Globus pallidus (tissue), 1 donor: ENCODE measurements at places on chromosomes 7 and 10.

DNA sequence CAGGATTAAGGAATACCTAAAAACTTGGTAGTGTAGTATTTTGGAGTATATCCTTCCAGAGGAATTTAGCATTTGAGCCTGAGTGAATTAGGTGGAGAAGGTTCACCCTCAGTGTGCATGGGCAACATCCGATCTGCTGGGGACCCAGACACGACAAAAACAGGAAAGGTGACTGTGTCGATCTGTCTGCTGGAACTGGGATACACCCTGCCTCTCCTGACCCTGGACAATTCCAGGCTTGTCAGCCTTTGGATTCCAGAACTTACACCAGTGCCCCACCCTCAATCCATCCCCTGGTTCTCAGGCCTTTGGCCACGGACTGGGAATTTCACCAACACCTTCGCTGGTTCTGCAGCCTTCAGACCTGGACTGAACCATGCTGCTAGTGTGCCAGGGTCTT lies 41.9 kb downstream of the PTPRE start:
- DNase-seq: no peak

- DNase-seq: no peak
Measured at GRCh38 chr7:3037259-3037658, 6.4 kb downstream of the CARD11 start.

GRCh38 chr7:73909051-73909941 lies 48.3 kb downstream of the TMEM270 start:
- peak; percentile 47 for DNase-seq

GRCh38 chr10:38072552-38072951 lies 21.6 kb upstream of the ZNF37A start:
- DNase-seq: no peak

GRCh38 chr10:26372513-26373354 lies 65.4 kb upstream of the APBB1IP start:
- peak; percentile 21 for DNase-seq

DNA sequence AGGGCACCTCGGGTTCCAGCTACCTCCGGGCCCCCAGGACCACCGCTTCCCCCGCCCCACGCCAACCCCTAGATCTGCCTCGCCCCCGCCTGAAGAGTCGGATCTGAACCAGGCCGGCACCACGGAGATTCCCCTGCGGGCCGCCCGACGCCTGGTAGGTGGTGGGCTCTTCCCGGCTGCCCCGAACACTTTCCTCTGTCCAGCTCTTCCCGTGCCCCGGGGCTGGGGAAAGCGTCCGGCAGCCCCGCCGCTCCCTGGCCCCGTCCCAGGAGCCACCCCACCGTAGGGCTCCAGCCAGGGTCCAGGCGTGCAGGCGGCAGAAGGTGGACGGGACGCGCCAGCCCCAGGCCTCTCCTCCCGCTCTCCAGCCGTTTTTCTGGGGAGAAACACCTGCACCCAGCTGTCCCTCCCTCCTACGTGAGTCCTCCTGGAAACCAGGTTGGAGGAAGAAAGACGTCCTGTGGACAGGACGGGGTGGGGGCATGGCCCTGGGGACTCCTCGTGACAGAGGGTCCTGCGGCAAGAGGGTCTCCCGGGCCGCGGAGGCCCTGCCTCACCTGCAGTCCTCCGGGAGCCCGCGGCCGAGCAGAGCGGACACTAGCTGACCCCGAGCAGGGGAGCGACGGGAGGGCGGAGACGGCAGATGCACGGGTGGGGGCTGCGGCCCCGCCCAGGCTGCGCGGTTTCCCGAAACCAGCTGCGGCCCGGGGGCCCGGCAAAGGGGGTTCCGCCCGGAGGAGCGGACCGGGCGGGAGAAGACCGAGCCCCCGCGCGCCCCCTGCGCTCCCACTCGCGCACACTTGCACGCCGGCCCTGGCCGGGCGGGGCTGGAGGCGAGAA lies at the start of gene TMEM176B:
TMEM176B (minus strand) TSS at position 624 of the 840 bp plus-strand sequence. CDS start 3,795 bp downstream, outside the sequence.
- DNase-seq: no peak

- no peak for DNase-seq
Measured at GRCh38 chr7:137000621-137001020, 132.2 kb downstream of the CHRM2 start.

GRCh38 chr7:28155019-28155660 lies 25.5 kb downstream of the JAZF1 start:
- peak; percentile 51 for DNase-seq

DNA sequence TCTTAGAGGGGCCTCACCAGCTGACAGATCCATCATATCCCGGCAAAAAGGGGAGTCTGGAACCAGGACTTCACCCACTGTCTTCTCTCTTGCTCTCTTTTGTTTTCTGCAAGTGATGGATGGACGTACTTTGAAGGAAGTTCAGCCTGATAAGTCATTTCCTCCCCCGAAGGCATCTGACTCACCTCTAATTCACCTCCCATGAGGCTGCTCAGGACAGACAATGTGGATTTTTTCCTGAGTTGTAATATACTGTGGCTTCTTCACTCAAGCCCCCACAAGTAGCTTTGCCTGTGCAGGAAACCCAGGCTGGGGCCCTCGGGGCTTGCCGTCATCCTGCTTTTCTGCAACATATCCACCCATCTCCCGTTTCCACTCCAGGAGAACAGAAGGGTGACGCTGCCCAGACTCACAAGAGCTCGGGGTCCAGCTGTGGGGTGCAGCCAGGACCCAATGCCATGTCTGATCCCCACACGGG lies 70.4 kb downstream of the ASB13 start:
- no peak for DNase-seq

DNA sequence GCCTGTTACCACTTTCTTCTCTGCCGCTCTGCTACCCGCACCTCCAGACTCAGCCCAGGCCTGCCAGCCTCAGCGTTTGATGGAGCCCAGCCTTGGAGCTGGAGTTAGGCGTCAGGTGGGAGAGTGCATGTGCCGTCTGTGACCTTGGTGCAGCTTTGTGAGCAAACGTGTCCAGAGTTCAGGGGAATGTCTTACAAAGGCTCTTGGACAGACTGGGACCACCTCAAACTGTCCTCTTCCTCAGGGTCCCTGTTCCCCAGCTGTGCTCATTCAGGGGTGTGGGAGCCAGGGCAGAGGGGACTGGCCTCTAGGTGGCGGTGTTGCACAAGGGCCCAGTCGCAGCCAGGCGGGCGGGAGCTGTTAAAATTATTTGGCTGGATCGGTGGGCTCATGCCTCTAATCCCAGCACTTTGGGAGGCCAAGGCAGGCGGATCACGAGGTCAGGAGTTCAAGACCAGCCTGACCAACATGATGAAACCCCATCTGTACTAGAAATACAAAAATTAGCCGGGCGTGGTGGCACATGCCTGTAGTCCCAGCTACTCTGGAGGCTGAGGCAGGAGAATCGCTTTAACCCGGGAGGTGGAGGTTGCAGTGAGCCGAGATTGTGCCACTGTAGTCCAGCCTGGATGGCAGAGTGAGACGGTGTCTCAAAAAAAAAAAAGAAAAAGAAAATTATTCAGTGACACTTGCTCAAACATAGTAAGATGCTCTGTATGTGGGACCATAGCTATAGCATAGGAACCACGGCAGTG lies 89.2 kb downstream of the ADCY1 start:
- DNase-seq: peak; percentile 19

- no peak for DNase-seq
Measured at GRCh38 chr10:107485019-107485418, 320.5 kb upstream of the SORCS1 start.

DNA sequence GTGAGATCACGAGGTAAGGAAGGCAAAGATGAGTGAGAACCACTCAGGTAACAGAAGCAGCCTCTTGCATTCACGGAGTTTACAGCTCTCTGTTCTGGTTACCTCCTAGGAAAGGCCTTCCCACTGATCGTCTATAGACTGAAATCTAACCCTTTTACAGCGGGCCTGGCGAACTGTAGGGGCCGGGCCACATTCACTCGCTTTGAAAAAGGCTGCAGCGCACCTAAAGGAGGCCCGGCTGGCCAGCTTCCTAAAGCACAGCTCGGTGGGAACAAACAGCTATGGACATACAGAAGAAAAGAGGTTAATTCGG lies 565 bp downstream of the ATP5MK start:
- no peak for DNase-seq

- DNase-seq: no peak
Measured at GRCh38 chr7:24884401-24884800, 95.6 kb downstream of the OSBPL3 start.

- no peak for DNase-seq
Measured at GRCh38 chr7:128810473-128810872, 18.7 kb downstream of the CCDC136 start.

GRCh38 chr10:3785851-3786271 lies 852 bp upstream of the KLF6 start:
- no peak for DNase-seq

DNA sequence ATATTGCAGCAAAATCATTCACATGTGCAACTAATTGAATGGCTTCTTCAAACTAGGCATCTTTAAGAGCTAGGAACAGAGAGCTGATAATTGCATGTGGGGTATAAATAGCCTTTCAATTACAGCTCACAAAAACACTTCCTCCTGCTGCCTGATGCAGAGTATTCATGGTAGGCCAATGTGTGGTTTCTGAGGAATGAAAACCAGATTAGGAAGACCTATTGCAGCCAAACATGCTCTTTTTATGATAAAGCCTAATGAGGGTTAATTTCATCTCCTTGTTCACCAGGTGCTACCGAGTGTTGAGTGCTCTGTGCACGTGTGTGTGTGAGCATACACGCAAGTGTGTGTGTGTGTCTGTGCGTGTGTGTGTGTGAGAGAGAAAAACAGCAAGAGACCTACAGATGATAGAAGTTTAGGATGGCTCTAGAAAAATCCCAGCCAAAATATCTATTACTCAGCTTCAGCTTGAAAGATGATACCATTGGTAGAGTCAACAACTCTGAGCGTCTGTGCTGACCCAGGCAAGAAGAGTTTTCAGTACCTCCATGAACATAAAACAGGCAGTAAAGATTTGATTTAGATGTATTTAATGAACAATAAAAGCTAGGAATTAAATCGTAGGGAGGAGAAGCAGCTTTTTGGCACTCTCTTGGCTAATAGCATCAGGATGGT lies 448.5 kb upstream of the ANKRD30A start:
- DNase-seq: no peak

DNA sequence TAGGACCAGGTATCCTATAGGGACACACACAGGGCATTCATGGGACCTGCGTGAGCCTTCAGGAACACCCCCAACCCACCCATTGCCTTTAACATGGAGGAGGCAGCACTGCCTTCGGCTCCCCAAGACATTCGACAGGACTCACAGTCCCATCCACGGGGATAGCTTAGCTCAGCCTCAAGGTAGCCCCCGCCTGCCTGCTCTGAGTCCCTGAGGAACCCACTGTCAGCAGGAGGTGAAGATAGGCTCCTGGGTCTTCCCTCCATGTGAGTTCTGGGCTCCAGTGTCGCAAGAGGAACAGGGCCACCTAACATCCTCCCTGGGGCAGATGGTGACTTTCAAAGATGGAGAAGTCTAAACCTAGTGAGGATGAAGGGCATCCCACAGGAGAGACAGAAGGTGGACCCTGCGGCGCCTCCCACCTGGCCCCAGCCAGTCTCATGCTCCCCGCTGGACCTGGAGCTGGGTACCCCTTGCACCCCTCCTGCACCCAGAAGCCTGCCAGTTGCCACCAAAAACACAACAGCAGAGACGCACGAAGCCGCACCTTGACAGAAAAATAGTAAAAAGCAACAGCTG lies 4.9 kb upstream of the ADIRF start:
- DNase-seq: no peak

DNA sequence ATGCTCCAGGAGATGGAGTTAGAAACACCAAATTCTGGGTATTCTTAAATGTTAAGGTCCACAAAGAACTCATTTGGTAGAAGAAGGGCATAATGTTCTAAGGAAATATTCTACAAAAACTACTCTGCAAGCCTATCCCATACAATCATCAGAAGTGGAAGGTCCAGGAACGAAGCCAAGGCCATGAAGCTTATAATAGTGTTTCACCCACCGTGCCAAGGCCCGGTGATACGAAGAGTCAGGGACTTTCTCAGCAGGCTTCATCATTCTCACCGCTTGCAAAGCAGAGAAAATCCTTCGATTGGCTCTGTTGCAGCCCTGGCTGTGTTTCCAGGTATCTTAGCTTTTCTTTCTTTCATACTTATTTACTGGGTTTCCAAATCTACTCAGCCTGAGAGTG lies 351.9 kb upstream of the CELF2 start:
- DNase-seq: no peak

GRCh38 chr10:33483124-33483815 lies 148.8 kb upstream of the NRP1 start:
- no peak for DNase-seq

DNA sequence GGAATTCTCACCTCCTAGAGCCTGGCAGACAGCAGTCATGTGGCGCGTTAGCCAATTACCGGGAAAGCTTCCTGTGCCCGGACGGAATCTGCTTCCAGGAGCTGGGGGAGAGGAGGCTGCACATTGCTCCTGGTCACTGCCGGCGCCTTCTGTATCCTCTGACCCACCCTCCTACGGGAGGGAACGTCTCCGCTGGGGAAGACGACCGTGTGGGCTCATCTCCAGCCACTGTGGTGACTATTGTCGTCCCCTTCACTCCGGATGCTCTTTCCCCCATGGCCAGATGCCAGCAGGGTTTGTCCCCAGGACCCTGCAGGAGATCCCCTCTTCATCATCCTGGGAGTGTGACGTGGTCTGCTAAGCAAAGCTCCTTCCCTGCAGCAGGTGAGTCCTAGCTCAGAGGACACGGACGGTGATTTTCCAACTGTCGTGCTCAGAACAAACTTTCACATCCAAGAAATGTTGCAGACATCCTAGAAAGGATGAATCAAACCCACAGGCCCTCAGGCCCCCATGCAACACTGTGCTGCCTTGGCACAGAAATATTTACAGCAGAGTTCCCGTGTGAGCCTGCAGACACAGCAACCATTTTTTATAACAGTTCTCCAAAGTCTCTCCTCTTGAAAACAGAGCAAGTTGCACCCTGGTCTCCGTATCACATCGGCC lies 29.6 kb upstream of the FAM20C start:
- DNase-seq: no peak

GRCh38 chr10:102714621-102715455 lies at the start of gene SFXN2:
SFXN2 (plus strand) TSS chr10:102714636; CDS start chr10:102726637, 12,001 bp downstream.
- no peak for DNase-seq

- no peak for DNase-seq
Measured at GRCh38 chr10:89352802-89353201, 25.0 kb downstream of the IFIT3 start.

DNA sequence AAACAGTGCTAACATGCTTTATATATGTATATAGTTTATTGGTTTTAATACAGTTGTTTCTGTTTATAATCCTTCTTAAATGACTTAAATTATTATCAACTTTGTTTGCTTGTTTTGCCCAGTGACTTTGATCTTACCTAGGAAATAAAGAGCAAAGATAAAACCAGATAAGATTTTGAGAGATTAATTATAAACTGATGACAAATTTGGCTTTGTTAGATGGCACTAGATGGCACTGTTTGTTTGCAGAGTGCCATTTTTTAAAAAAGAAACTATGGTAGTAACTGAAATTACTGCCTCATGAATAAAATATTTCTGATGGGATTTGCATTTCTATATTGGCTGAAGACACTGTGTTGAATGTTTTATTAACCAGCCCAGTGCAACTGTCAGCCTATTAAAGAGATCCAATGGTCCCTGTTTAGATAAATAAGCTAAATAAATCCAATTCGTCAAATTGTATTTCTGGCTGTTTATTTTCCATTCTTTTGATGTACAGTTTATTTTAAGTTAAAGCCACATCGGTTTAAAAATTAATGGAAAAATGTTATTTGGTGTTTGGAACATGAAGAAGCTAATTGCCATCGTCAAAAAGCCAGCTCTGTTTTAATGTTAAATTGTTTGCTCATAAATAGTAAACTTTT lies 28.7 kb downstream of the VTI1A start:
- DNase-seq: peak; percentile 15

- DNase-seq: no peak
Measured at GRCh38 chr10:47262606-47263533, 37.1 kb upstream of the GDF10 start.

GRCh38 chr10:14068601-14069250 lies 262.0 kb downstream of the FRMD4A start:
- no peak for DNase-seq
